IMR-90 (cell line): ENCODE measurements at places on chromosomes 12 and 14. TPM values are rescaled to one million over a fixed set of nuclear protein-coding genes. Genes with fewer than 3 reads are reported as not detected.

GRCh38 chr14:69153152-69153872 is 393 bp upstream of the DCAF5 start:
- peak; percentile 93 for DNase-seq

Gene SERPINA1
- total RNA-seq = 0.54 and 0.56 TPM in 2 replicates

GRCh38 chr12:52878507-52879393 is 26.1 kb downstream of the KRT8 start:
- no peak for DNase-seq

Gene TAS2R50
- total RNA-seq = 2.3 and 4.4 TPM in 2 replicates

DNA sequence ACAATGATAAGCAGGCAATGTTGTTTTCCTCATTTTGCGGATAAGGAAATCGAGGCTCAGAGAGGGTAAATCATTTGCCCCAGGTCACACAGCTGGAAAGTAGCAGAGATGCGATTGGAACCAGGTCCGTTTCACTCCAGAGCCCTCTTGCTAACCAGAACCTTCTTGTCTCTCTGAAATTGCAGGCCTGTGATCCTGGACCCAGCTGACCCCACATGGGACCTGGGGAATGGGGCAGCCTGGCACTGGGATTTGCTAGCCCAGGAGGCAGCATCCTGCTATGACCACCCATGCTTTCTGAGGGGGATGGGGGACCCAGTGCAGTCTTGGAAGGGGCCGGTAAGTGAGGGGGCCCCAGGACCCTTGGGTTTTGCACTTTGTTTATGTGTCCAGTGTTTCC is 9.5 kb downstream of the OAS3 start:
- DNase-seq = no peak

DNA sequence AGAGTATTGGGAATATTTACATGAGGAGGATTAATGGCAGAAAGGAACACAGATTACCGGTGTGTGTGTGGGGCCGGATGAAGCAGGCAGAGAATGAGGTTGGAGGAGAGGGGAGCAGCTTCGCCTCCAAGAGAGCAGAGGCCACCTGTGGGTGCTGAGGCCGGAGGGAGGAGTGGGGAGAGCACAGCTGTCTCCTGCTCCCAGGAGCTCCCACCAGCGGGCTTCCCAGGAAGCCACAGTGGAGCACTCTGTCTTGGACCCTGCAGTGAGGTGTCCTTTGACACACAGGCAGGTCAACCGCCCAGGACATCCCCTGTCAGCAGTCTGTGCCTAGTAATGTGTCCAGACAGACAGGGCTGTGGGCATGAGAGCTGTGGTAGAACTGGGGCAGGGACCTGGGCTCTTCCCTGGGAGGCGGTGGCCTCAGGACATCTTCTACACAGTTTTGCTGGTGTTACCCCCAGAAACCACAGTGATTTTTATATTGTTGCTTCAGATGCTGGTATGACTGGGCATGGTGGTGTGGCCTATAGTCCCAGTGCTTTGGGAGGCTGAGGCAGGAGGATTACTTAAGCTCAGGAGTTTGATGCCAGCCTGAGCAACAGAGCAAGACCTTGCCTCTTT is 18.5 kb upstream of the AMN start:
- DNase-seq = no peak

- no peak for DNase-seq
These were observed 189.3 kb downstream of the DACT1 start for GRCh38 chr14:58826845-58827686.

DNA sequence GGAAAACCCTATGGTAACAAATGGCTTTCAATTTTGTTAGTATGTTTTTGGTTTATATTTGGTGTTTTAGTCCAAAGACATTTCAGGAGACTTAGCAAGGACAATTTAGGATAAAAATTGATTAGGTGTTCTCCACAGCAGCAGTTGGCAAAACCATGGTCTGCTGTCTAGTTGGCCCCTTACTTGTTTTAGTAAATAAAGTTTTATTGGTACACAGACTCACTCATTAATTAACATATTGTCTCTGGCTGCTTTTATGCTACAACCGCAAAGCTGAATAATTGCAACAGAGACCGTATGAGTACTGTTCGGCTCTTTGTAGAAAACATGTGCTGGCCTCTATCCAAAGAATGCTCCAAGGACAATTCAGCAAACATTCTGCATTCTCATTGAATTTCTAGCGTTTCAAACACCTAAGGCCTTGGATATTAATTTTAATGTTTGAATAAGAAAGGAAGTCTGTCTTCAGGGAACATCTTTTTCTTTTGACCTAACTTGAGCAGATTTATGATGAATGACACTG is 77.7 kb downstream of the CCDC92 start:
- DNase-seq = no peak

DNA sequence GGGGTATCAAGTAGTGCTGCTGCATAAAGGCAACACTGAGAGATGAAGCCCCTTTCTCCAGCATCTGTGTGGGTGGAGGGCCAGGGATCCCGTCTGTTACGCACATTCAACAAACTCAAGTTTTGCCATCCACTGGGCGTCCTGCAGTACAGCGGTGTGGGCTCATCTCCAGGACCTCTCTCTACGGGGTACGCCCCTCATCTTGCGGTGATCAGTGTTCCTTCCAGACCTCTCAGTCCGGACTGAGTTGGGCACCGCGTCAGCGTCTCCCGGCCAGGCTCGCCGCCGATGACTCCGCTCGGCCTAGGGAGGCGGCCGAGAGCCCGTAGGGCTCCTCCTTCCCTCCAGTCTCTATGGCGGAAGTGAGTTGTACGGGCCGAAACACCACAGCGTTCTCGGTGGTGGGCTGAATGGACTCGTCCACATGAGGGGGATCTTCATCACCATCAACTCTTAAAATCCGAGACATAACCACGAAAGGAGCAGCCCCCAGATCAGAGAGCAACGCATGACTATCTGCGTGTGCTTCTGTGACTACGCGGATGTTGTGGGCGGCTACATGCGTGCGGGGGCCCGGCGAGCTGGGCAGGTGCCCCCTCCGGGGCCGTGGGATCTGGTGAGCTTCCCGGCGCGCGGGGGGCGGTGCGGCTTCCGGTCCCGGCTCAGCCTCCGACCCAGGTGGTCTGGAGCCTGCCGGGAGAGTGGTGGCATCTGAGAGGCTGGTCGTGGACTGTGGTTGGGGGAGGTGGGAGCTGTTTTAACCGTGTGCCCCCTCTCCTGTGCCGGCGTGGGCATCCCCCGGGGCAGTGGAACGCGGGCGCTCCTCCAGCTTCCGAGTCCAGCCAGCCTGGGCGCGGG is at the start of gene ATG101:
Gene ATG101, plus strand, starts transcription at position 652 of the 858 bp plus-strand sequence. CDS start 3,673 bp downstream, outside the sequence.
- DNase-seq = peak; percentile 96

Gene CLEC6A
- not detected in 2 replicates for total RNA-seq

Gene TROAP
- 15.6 and 21.5 TPM in 2 replicates for total RNA-seq

Gene IQSEC3
- not detected in 2 replicates for total RNA-seq

GRCh38 chr12:93279565-93280412 is 97.9 kb upstream of the NUDT4 start:
- peak; percentile 37 for DNase-seq

DNA sequence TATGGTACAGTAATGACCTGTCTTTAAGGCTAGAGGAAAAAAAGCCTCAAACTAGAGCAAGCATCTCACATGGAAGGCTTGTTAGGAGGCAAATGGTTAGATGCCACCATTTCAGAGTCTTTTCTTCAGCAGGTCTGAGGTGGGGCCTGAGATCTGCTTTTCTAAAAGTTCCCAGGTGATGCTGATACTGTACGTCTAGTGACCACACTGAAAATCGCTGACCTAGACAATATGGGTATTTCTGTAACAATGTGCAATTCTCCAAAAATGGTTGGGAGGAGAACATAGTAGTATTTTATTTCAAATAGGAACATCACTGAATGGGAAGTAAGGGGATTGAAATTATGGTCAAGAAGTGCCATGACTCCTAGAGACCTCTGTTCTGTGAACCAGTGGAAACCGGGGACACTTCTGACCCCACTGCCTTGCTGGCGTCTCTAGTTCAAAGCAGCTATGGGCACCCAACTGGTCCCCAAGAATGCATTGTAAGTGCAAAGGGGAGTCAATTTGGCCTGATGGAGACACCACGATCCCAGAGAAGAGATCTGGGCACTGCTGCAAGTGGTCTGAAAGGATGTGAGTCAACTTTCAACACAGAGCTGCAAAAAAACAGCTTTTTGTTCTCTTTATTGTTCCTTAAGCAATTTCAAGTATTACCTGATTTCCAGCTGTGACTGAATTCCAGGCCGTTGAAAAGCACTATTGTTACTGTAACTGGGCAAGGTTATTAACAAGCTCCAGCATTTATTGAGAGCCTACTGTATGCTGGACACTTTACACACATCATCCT is 54.4 kb upstream of the PLEKHG7 start:
- peak; percentile 14 for DNase-seq

Gene CEBPE
- total RNA-seq = not detected in 2 replicates

Gene CRACR2A
- 0.54 and 0.83 TPM in 2 replicates for total RNA-seq

Gene GPRC5D
- total RNA-seq = not detected in 2 replicates

- DNase-seq = no peak
These were observed 38.6 kb downstream of the BTG1 start for GRCh38 chr12:92107094-92107493.

Gene SERPINA9
- total RNA-seq = under 0.01 and 0.18 TPM in 2 replicates

Gene GLIPR1L2
- not detected in 2 replicates for total RNA-seq

DNA sequence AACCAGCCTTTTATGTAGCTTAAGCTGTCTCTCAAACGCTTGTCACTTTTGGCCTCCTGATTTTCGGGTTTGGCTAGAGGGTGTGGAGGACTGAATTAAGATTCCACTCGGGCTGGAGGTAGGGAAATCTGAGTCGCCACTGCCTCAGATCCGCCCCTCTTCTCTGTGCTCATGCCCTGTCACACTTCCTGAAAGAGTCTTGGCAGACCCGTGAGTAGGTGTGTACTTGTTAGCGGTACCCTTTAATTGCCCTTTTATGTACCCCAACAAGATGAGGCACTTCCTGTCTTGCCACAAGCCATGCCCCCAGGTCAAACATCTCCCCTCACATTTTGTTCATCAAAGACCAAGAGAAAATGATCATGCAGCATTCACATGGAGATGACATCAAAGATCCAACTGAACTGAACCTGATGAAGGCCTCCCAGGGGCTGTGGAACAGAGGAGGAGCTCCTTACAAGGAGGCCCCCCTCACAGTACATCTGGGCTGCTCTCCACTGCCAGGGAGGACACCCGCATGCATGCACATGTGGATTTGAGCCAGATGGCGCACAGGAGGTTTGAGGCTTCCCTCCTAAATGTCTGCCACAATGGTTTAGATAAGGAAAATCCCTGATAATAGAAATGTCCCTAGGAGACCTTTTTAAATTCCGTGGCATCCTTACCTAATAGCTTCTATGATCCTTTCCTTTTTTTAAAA is 86.5 kb upstream of the CDKN3 start:
- no peak for DNase-seq

- DNase-seq = peak; percentile 38
These were observed 57.7 kb downstream of the HMGA2 start for GRCh38 chr12:65881965-65882413.

GRCh38 chr12:59812716-59813115 is 216.9 kb downstream of the SLC16A7 start:
- no peak for DNase-seq

- no peak for DNase-seq
These were observed 210.3 kb downstream of the EGLN3 start for GRCh38 chr14:33740531-33740930.

DNA sequence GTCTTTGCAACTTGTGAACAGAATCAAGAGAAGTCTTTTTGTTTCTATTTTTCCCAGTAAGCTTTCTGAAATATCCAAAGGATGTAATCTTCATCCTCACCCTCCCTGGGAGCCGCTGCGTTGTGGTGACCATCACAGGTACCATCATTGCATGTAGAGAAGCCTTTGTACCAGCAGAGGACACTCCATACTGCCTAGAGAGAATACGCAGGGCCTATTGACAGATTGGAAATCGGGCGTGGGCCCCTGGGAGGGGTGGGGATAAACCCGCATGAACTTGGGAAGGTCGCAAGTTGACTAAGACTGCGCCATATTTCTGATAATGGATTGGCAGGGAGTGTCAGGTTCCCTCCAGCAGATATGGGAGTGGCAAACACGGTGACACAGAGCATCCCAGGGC is 12.7 kb downstream of the KRT1 start:
- DNase-seq = no peak

- DNase-seq = no peak
These were observed 1010.5 kb upstream of the NOVA1 start for GRCh38 chr14:27608377-27608776.

Gene SLC39A5
- total RNA-seq = not detected in 2 replicates

DNA sequence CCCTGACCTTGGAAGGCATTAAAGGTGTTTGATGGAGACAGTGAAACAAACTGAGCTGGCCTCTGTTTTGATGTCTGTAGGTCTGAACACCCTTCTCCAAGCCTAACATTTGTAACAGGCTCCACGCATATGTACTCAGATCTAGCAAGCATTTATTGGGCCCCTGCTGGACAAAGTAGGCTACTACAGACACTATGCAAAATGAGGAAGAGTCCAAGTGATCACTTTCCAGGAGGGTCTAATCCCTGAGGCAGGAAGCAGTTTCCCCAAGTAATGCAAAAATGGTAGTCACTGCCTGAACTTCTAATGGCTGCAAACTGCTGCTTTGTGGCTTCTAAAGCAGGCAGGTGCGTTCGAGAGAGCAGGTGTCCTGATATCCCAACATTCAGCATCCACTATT is 405.8 kb downstream of the MED13L start:
- peak; percentile 21 for DNase-seq

Gene TTC7B
- 16.1 and 18.1 TPM in 2 replicates for total RNA-seq

- DNase-seq = no peak
These were observed 155.2 kb downstream of the LRIG3 start for GRCh38 chr12:58765076-58765475.

GRCh38 chr12:55719371-55719770 is 822 bp upstream of the RDH5 start:
- DNase-seq = no peak

Gene C1S
- total RNA-seq = 34.4 and 49.6 TPM in 2 replicates

- peak; percentile 91 for DNase-seq
These were observed 54.2 kb upstream of the CERS5 start for GRCh38 chr12:50221228-50222008.

GRCh38 chr12:107091381-107091780 is 2.0 kb downstream of the CRY1 start:
- DNase-seq = peak; percentile 64

DNA sequence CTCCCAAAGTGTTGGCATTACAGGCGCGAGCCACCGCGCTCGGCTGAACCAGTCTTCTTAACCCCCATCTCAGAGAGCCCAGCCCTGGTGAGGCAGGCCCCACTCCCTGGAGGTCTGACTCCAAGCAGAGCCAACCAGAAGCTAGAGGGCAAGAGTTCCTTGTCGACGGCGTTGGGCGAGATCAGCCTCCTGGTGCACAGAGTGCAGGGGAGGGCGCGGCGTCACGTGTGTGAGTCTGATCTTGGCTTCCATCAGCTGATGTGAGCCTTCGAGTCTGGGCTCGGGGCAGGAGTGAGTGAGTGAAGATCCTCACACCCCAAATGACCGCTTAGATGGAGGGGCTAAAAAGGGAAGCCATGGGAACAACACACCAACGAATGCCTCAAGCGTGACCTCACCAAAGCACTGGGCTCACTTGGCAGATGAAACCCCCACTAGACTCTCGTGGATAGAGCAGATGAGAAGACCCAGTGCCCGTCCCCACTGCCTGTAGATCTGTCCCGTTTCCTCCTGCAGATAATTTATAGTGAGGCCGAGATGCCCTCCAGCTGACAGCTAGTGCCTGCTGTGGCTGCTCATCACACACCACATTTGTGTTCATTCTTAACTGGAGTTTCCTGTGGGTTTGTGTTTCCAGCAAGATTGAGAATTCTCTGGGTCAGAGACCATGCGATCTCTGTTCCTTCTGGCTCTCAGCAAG is 28.6 kb upstream of the ADGRD1 start:
- DNase-seq = no peak

- no peak for DNase-seq
These were observed 32.6 kb upstream of the MED13L start for GRCh38 chr12:116310082-116310481.

GRCh38 chr12:19411234-19412204 is 27.8 kb upstream of the AEBP2 start:
- DNase-seq = no peak

Gene KIAA0586
- total RNA-seq = 36.7 and 44.4 TPM in 2 replicates
